CD4-positive, alpha-beta T cell treated with Interferon gamma for 1 hour (primary cell): ENCODE measurements at places on chromosomes 5 and 9.

- no peak for DNase-seq
Observed at GRCh38 chr9:120694559-120694958, 19.7 kb downstream of the MEGF9 start.

DNA sequence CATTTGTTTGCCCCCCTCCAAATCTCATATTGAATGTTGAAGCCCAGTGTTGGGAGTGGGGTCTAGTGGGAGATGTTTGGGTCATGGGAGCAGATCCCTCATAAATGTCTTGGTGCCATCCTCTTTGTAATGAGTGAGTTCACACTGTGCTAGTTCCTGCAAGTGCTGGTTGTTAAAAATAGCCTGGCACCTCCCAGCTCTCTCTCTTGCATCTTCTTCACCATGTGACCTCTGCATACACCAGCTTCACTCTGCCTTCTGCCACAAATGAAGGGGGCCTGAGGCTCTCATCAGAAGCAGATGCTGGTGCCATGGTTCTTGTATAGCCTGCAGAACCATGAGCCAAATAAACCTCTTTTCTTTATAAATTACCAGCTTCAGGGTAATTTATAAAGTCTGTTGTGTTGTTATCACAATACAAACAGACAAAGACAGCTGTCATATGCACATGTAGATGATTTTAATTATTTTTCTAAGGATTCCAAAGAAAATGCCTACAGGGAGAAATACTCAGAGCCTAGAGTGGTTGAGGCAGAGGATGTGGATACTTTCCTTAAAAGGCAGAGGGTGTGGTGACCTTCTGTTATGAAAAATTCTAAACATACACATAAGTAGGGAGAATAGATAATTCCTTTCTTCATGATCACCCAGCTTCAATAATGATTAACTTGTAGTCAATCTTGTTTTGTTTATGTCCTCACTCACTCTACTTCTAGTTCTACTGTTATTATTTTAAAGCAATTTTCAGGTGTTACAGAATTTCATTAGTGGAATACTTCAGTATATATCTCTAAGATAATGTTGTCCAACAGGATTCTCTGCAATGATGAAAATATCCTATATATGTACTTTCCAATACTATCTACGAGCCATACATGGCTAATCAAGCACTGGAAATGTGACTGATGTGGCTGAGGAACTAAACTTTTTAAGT, 75.1 kb upstream of the RANBP6 start:
- DNase-seq = no peak

DNA sequence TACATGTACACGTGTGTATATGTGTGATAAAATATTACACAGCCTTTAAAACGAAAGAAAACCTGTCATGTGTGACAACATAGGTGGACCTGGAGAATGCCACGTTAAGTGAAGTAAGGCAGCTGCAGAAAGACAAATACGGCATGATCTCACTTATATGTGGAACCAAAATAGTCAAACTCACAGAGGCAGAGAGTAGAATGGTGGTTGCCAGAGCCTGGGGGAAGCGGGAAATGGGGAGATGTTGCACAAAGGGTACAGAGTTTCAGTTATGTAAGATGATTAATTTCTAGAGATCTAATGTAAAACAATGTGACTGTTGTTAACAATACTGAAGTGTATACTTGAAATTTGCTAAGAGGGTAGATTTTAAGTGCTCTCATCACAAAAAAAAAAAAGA, 34.8 kb downstream of the ADAMTS12 start:
- no peak for DNase-seq

- DNase-seq = no peak
Observed at GRCh38 chr9:87671925-87672324, 54.0 kb upstream of the CTSL start.

DNA sequence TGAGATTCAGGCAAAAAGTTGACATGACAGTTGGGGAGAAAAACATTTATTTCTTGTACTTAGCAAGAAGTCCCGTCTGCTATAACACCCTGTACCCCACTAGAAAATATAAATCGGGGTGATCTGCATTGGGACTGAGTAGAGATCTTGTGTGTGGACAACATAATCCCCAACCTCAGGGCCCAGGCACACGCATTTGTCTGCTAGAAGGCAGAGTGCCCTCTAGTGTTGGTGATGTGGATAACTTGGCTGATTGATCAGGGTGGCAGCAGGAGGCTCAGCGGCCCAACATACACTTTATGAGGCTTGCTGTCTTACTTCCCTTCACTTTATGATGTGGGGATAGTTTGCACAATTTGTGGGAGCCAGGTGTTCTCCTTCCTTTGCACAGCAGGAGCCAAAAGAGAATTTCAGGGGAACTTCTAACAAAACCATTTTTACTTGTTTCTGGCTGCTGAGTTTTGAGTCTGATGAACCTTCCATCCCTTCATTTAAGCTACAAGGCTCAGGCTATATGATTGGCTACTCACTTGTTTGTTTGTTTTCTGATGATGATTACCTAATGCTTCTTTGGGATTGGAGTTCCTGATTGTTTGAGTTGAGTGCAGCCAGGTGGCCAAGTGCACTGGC, 263.2 kb downstream of the DMAC1 start:
- no peak for DNase-seq
